ENCODE measurements at places on chromosomes 11 and 22.

DNA sequence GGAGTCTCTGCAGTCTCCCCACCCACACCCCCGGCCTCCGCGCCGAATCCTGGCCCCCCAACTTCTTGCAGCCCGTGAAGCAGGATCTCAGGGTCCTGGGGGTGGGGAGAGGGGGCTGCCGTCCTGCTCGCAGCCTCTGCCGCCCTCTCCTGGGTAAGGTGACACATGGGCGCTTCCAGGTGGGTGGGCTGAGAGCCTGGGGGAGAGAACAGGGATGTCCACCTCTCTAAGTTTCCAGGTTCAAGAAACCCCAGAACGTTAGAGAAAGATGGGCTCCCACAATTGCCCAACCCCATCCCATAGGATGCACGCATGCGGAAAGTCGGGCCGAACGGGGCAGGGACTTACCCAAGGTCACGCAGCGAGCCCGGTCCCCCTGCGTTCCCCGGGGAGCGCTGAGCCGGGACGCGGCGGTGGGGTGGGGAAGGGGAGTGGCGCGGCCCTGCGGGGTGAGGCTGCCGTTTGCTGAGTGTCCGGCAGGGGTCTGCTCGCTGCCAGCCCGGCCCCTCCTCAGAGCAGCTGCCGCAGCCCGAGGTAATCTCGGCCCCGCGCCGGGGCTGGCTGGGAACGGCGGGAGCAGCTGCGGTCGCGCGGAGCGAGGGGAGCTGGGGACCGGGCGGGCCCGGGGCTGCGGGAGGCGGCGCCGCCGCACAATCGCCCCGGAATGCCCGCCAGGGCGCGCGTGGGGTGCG lies 705 bp upstream of the CAPN1 start:
- no peak for DNase-seq

DNA sequence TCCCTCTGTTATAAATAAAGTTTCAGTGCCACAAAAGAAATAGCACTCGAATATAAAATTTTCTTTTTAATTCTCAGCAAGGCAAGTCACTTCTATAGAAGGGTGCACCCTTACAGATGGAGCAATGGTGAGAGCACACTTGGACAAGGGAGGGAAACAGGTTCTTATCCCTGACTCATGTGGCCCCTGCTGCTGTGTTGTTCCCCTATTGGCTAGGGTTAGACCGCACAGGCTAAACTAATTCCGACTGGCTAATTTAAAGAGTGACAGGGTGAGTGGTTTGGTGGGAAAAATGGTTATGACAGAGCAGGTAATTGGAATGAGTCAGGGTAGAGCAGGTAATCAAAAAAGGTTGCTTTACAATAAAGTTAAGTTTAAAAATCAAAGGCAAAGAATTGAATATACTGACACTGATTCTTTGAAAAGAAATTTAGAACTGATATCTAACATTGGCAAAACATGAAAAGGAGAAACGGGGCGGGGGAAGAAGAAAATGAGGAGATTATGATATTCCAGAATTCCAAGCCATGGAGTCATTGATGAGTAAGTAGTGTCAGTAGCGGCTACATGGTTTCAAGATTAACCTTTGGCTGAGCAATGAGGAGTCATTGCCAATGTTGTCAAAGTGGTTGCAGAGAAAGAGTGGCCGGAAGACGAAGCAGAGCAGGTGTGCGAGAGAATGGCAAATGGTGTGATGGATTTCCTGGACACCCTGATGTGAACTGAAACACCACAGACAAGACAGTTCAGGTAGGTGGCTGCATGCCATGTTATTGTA lies 48.4 kb upstream of the MRGPRX1 start:
- DNase-seq: no peak

DNA sequence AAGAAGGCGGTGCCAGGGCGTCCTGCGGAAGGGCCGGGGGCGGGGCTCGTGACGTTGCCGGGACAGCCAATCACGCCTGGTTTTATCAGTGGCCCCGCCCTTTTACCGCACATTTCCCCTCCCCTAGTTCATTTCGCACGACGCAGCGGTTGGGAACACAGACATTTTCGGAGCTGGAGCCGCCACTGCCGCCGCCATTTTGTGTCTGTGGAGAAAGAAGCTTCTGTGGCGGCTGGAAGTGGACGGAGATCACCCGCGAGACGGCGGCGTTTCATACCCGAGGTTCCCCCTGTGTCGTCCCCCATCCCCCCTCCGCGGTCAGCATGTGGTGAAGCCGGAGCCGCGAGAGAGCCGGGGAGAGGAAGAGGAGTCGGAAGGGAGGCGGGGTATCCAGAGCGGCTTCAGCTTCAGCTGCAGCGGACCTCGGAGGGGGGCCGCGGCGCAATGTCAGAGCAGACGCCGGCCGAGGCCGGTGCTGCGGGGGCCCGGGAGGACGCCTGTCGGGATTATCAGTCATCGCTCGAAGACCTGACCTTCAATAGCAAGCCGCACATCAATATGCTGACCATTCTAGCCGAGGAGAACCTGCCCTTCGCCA lies at the start of gene PCF11:
Gene PCF11 (plus strand): TSS at position 136 of the 598 bp plus-strand sequence. CDS start 309 bp downstream, at position 445.
- no peak for DNase-seq

- DNase-seq: no peak
These were observed 1.4 kb downstream of the ASCL2 start for GRCh38 chr11:2268729-2269600.

GRCh38 chr22:42800451-42801251 lies 56.4 kb downstream of the ARFGAP3 start:
- DNase-seq: peak; percentile 84

GRCh38 chr11:8032576-8033304 lies 45.6 kb downstream of the EIF3F start:
- DNase-seq: no peak

DNA sequence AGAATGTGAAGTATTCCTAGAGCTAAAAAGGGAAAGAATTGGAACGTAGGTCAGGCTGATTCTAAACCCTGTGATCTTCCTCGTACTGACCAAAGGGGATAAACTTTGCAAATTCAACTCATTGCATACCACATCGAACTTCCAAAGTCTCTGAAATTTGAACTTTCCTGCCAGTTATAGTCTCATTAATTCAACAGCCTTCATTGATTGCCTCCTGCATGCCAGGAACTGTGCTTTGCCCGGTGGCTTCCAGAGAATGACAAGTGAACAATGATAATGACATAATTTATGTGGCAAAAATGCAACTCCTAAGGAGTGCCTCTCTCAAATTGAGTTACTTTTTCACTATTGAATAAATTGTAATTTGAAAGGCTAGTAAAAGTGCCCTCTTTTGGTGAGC lies 107.7 kb upstream of the LDLRAD3 start:
- no peak for DNase-seq

DNA sequence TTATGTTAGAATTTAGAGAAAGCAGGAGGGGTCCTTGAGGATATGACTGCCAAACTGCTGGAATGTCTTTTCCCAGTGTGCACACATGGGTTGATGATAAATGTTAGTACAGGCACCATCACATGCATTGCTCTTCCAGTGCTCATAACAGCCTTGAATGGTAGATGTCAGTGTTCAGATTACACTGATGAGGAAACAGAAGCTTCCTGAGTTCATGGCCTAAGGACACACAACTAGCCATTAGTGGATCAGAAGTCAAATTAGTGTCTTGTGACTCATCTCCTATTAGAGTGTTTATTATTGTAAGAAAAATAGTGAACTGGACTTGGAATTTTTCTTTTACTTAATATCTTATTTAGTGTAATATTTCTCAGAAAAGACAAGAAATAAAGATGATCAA lies 241.5 kb downstream of the DDX10 start:
- DNase-seq: no peak

DNA sequence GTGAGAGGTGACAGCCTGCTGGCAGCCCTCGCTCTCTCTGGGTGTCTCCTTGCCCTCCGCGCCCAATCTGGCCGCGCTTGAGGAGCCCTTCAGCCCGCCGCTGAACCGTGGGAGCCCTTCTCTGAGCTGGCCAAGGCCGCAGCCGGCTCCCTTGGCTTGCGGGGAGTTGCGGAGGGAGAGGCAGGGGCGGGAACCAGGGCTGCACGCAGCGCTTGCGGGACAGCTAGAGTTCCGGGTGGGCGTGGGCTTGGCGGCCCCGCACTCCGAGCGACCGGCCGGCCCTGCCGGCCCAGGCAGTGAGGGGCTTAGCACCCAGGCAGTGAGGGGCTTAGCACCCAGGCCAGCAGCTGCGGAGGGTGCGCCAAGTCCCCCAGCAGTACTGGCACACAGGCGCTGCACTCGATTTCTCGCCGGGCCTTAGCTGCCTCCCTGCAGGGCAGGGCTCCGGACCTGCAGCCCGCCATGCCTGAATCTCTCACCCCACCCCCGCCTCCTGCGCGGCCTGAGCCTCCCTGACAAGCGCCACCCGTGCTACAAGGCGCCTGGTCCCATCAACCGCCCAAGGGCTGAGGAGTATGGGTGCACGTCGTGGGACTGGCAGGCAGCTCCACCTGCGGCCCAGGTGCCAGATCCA lies 1526.1 kb downstream of the FAM181B start:
- DNase-seq: no peak

DNA sequence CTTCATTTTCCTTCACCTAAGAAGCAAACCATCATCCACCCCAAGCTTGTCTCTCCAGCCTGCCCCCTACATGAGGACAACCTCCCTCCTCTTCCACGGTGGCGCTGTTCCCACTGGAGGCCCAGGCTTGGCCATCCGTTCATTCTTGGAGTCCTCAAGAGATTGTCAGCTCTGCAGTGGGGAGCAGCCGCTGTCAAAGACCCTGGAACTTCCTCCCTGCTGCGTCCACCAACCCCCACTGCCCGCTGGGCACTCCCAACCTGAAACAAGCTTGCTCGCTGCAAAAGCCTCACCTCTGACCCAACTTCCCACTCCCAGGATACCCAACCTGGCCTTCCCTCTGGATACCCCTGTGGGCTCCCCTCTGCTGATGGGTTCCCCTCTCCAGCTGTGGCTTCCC lies 10.4 kb upstream of the CD81 start:
- DNase-seq: no peak

- DNase-seq: no peak
These were observed 38.8 kb downstream of the SLC1A2 start for GRCh38 chr11:35380603-35381002.

GRCh38 chr11:20050551-20051333 lies 109.5 kb downstream of the DBX1 start:
- DNase-seq: no peak

DNA sequence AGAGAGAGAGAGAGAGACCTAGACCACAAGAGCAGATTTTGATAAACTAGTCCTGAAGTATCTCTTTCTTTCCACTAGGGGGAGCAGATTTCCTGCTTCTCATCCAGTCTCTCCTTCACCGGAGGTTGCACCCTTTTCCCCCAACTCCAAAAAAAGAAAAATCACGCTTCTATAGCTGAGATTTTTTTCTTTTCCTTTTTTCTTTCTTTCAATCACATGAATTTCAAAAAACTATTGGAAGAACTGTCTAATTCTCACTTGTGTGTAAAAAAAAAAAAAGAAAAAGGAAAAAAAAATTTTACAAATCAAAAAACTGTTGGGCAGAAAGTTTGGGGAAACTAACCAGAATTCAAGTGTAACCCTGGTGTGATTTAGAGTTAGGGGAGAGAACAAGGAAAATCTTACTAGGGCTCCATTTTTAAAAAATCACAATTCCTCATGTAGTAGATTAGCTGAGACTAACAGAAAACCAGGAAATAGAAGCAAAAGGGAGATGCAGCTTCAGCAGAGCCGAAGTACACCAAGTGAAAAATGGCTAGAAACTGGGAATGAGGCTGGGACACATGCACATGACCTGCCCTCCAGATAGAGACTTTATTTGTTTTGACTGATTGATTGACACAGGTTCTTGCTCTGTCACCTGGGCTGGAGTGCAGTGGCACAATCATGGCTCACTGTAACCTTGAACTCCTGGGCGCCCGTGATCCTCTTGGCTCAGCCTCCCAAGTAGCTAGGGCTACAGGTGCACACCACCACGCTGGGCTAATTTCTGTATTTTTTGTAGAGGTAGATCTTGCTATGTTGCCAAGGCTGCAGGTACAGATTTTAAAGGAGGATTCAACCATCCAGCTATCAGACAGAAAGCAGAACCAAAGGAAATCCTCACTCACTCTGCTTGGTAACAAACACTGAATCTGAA lies 27.1 kb downstream of the SDHD start:
- DNase-seq: peak; percentile 86

GRCh38 chr22:36492109-36492508 lies 10.7 kb upstream of the TXN2 start:
- DNase-seq: no peak

DNA sequence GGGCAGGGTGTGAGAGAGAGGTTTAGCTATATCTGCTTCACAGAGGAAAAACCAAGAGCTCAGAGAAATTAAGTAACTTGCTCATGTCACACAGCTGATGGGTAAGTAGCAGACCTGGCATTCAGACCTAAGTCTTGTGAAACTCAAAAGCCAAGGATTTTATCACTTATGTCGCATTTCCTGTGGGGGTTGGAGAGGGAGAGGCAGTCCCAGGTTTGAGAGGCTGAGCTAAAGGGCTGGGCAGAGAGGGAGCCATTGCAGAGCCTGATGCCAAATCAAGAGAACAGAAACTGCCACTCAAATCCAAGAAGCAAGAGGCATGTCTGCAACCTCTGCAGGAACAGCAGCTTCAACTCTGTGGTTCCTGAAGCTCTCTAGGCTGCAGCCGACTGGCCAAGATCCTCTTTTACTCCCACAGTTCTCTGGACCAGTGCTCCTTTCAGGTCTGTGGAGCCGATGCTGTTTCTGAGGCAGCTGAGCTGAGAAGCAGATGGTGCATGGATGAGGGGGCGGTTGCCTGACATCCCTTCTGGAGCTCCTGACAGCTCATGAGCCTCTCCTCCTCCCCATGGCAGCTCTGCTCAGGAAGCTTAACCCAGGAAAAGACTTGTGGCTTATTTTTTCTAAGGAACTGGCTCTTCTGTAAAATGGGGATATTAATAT lies 47.6 kb upstream of the NAV2 start:
- DNase-seq: no peak

GRCh38 chr11:17516551-17517150 lies 27.6 kb downstream of the USH1C start:
- DNase-seq: no peak

DNA sequence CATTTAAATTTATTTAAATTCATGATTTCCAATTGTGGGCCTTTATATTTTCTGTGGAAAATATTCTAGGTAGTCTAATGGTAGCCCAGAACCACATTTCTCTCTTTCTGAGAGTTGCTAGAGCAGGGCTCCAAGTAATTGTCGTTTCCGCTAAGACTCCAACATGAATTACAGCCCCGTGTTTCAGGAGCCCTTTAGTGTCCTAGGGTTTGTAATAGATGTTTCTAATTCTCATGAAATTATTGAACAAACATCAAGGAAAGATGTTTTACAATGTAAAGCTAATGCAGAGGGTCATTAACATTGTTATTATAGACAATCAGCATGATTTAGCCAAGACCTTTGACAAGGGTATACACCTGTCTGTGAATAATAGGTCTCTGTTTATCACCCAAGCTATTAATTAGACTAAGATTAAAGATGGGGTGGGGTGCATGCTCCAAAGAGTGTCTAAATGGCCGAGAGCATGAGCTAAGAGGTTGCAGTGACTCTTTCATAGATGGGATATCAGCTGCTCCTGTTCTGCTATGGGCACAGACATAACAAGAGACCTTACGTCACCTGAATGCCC lies 81.8 kb upstream of the NTM start:
- no peak for DNase-seq

DNA sequence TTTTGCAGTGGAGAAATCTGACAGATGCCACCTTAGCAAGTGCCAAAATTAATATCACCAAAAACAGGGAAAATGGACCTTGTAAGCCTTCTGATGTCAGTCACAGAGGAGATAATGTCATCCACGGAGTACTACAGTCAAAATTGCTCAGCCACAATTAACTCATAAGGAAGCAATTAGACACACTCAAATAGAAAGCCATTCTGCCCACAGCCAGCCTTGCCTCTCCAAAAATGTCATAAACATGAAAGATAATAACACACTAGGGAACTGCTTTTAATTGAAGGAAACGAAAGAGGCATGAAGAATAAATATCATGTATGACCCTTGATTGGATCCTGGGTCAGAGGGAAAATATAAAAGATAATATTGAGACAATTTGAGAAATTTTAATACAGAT lies 505.6 kb upstream of the API5 start:
- peak; percentile 52 for DNase-seq

Measured in NCI-H2029 treated with DMSO at 0.1 percent for 48 hours (cell line).